HuH-7.5 (cell line): ENCODE measurements at places on chromosomes 16 and 17.

GRCh38 chr16:70612931-70613330 is 33.4 kb upstream of the IL34 start:
- DNase-seq = no peak

DNA sequence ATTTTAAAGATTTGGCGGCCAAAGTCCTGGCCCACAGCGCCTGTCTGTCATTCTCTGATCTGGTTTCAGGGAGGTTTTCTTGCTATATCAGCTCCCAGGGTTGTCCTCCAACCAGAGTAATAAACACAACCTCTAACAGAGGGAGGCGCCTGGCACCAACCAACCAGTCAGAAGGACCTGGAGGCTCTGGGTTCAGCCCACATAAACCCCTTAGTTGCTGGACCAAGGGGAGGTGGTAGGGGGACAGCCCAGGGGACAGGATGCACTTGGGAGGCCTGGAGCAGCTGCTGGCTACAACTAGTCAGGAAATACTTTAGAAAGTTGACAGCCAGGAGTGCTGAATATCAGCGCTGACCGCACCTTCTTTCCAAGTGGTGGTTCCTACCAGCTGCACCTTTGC is 41.7 kb upstream of the CDRT4 start:
- no peak for DNase-seq

DNA sequence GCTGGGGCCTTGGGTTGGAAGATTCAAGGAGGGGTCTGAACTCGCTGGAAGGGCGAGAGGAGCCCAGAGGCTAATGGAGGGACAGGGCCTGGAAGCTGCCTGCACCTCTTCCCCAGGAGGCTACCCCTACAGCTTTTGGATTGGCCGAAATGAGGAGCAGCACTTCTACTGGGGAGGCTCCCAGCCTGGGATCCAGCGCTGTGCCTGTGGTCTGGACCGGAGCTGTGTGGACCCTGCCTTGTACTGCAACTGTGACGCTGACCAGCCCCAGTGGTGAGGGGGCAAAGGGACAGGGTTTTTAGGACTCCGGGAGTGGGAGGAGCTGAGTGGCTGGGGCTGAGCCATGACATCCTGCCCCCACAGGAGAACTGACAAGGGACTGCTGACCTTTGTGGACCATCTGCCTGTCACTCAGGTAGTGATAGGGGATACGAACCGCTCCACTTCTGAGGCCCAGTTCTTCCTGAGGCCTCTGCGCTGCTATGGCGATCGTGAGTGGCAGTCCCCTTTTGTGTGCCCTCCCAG is 8.8 kb downstream of the CNTNAP1 start:
- no peak for DNase-seq

DNA sequence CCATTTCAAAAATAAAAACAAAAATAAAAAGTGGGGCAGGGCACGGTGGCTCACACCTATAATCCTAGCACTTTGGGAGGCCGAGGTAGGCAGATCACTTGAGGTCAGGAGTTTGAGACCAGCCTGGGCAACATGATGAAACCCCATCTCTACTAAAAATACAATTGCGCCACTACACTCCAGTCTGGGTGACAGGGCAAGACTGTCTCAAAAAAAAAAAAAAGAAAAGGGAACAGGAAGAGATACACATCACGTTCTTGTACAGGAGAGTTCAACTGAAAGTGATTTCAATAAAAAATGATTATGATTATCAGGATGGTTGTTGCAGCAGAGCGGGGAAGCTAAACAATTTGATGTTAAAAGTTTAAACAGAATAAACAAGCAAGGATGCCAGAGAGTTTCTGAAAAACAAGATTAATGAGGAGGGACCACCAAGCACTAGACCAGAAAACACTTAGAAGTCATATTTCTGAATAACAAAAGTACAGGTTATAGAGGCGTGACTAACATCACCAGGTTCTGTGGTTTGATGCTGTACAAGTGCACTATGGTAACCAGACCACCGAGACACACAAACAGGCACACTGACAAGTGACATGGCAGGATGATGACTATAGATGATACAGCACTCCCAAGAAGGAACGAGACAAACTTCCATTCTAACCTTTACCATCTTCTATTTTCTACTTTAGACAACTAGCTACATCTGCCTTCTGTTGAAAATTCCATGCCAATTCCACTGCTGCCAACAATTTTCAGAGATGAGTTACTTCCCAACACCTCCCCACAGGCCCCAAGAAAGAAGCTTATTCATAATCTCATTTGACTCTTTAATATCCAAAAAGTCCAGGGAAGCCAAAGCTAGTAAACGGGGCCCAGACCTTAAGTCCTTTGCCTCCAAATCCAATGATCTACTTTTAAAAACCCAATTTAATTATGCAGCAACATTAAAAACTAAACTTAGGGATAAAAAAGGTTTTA is 11.8 kb downstream of the DNAJA2 start:
- no peak for DNase-seq

GRCh38 chr17:37466471-37466870 is 23.2 kb upstream of the DUSP14 start:
- DNase-seq = no peak

- no peak for DNase-seq
Measured at GRCh38 chr16:979859-980594, 1.5 kb upstream of the SOX8 start.

DNA sequence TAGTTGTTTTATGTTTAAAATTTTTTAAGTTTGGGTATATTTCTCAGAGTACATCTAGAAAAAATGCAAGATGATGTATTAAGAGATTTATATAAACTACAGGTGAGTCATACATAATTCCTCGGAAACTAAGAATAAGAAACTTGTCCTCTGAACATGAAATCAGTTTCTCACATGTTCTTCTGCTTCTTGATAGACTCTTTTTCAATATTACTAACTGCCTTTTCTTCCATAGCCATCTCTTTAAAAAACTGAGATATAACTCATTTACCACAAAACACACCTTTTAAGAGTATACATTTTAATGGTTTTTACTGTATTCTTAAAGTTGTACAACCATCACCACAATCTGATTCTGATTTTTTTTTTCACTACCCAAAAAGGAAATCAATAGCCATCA is 238.4 kb upstream of the AXIN2 start:
- no peak for DNase-seq

DNA sequence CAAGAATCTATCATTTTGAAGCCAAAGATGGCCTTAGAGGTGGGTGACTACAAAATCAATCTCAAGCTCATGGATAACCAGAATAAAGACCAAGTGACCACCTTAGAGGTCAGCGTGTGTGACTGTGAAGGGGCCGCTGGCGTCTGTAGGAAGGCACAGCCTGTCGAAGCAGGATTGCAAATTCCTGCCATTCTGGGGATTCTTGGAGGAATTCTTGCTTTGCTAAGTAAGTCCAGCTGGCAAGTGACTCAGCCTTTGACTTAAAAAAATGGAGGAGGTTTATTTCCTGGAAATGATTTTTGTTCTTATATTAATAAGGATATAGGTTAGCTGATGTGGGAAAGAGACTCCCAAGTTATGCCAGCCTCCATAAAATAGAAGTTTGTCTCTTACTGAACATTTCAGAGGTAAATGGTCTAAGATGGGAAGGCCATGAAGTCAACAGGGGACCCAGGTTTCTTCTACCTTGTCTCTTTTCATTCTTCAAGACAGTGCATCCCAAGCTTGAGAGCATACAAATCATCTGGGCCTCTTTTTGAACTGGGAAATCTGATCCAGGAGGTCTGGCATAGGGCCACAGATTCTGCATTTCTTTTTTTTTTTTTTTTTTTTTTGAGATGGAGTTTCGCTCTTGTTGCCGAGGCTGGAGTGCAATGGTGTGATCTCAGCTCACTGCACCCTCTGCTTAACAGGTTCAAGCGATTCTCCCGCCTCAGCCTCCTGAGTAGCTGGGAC is 19.8 kb upstream of the TANGO6 start:
- no peak for DNase-seq

DNA sequence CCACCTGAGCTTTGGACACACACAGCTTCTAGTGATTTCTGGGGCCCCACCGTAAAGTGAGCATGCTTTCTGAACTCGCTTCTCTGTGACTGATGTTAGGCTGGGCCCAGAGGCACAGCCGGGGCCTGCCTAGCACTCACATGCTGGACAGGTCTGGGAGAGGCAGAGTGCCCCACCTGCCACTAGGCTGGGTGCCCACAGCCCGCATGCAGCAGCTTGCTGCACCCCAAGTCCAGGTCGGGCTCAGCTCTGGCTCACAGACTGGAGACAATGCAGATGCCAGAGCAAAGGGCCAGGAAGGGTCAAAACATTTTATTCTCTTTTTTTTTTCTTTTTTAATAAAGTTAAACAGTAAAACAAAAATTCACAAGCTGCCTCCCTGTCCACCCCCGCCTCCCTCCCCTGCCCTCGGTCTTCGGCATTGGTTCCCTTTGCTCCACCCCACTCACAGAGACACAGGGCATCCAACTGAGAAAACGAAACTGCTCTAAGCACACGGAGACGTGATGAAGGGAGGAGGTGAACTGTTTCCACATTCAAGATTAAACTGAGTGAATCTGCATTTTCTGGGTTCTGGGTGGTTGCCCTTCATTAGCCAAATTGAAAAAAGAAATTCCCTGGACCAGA is 9.7 kb downstream of the CNP start:
- no peak for DNase-seq

GRCh38 chr16:85642762-85643358 is 29.7 kb downstream of the GSE1 start:
- no peak for DNase-seq

DNA sequence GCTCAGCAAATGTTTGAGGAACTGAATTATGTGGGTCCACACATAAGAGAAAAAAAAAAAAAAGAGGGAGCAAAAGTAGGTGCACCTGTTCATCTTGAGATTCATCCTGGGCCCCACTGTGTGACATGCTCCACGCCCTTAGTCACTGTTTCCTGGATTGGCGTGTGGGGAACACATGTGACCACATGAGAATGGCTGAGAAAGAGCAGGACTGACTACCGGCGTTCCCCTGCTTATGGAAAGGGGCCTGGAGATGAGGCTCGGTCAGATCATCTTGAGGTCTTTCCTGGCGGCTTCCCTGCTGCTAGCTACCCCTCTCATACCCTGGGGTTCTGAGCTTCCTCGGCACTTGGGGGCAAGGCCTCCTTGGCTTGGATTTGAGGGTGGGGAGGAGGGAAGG is 3.9 kb downstream of the DEXI start:
- no peak for DNase-seq

- no peak for DNase-seq
Measured at GRCh38 chr16:49980166-49980565, 44.9 kb upstream of the CNEP1R1 start.

GRCh38 chr16:84829168-84829965 is 9.6 kb downstream of the CRISPLD2 start:
- no peak for DNase-seq

- no peak for DNase-seq
Measured at GRCh38 chr17:30701498-30701989, 122.9 kb downstream of the CRLF3 start.

- peak; percentile 88 for DNase-seq
Measured at GRCh38 chr16:30786936-30787612, at the start of gene ZNF629. Gene ZNF629 (minus strand): TSS chr16:30787205. CDS start chr16:30784482, 2,723 bp downstream.

DNA sequence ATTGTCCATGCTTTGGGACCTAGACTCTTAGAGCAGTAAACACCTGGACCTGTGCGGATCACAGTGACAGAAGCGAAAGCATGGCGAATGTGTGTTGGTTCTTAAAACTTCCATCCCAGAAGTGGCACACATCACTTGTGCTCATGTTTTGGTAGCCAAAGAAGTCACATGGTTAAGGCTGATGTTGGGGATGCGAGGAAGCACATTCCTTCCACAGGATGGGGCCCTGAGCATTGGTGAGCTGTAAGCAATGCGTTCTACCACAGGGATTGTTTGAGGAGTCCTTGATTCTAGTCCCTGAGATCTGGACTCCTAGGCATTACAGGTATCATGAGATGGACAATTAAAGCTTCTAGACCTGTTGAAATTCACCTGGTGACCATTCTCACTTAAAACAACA is 375.9 kb downstream of the UTP18 start:
- no peak for DNase-seq

DNA sequence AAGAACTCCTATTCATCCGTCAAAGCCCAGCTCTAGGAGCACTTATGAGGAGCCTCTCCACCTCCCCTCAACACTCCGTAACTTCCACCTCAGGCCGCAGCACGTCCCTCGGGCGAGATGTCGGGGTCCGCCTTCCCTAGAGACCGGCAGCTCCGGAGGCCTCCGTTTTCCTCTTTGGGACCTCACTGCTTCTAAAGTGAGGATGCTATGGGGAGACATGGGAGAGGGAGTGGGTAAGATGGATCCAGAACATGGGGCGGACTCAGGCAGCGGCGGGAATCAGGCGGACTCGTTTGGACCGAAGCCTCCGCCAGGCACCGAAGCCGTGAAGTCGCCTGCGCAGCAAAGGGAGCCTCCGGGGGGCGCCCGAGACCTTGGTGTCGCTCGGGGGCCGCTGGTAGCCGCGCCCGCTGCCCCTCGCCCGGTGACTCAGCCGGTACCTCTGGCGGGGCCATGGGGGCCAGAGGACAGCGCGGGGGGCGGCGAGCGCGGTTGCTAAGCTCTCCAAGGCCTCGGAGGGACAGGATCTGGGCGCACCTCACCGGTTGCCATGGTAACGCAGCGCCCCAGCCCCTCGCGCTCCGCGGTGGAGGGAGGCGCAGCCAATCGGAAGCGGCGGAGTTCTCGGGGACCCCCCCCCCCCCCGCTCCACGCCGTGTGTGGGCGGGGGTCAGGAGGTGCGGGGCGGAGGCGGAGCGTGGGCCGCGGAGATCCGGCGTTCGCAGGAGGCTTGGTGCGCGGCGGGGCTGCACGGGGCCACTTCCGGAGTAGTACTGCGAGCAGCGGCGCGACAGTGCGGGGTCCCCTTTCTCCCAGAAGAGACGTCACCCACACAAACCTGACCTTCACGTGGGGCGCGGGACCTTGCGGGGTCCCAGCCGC is 1.3 kb upstream of the HIC1 start:
- DNase-seq = peak; percentile 67
